Activated CD4-positive, alpha-beta memory T cell treated with anti-CD3 and anti-CD28 coated beads, Interleukin-2, amount 10 ng/mL, durations not matched to agents 7 days and 5 days (primary cell): ENCODE measurements at places on chromosomes 3 and 15. TPM values are rescaled to one million over a fixed set of nuclear protein-coding genes. Genes with fewer than 3 reads are reported as not detected.

The CCR9 gene
- 0.28 TPM for total RNA-seq

The NR1I2 gene
- 0.20 TPM for total RNA-seq

- DNase-seq = no peak
These were observed 139.0 kb downstream of the MCTP2 start for GRCh38 chr15:94370206-94370935.

DNA sequence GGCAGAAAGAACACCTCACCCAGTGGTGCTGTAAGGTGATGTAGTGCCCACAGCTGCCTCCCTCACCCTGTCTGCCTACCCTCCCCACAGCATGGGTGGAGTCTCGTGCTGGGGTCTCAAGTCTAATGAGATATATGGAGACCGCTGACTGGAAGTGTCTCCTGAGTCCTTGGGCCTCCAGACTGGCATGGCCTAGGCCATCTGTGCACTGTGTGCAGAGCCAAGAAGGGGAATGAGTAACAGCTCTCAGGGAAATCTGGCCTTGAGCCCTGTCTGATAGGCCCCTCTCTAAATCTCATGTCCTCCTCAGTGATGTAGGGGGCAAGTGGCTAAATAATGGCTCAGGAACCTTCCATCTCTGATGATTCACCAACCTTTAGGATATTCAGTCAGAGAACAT lies 277.4 kb downstream of the PLCL2 start:
- DNase-seq = no peak
